ENCODE measurements at places on chromosomes 3 and 15.

DNA sequence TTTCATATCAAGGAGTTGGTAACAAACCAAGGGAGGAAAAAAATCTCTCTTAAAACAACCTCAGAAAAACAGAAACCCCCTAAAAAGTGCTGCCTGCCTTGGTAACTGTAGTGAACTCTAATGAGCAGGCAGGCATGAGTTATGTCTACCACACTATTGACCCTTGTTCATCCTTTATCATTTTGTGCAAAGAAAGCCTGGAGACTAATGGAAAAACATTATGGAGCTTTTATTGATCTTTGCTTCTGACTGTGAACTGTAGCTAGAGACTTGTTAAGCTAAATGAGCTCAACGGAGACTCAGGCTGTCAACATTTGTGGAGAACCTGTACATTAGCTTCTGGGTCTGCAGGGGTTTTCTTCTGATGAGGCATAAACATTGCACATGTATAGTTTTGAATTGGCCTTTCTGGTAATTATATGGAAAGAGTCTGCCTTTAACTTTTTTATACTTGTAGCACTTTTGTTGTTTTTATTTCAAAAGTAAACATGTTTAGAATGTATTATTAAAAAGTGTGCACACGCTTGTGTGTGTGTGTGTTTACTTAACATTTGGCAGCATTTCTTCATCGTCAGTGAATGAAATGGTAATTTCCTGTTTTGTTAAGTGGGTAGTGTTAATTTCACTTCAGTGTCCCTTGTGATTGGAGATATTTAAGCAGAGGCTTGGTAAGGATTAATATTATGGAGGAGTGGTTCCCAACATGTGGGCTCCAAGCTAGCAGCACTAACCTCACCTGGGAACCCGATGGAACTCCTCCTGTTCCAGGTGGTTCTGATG, 15.9 kb upstream of the SPTSSB start:
- DNase-seq = no peak

DNA sequence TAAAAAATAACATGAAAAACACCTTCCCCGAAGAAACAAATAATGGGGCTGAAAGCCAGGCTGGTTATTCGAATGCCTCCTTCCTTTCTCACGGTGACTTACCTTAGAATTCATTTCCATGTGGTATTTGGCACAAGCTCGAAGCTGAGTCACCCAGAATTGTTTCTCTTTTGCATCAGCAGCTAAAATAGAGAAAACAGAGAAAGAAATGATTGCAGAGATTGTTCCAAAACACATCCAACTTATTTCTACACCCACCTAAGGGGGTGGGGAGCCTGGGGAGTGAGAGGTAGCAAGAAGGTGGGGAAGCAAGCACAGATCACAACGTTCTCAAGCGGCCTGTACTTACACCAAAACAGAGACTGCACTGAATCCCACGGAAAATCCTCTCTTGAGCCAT, 104.7 kb downstream of the OSBPL10 start:
- no peak for DNase-seq

DNA sequence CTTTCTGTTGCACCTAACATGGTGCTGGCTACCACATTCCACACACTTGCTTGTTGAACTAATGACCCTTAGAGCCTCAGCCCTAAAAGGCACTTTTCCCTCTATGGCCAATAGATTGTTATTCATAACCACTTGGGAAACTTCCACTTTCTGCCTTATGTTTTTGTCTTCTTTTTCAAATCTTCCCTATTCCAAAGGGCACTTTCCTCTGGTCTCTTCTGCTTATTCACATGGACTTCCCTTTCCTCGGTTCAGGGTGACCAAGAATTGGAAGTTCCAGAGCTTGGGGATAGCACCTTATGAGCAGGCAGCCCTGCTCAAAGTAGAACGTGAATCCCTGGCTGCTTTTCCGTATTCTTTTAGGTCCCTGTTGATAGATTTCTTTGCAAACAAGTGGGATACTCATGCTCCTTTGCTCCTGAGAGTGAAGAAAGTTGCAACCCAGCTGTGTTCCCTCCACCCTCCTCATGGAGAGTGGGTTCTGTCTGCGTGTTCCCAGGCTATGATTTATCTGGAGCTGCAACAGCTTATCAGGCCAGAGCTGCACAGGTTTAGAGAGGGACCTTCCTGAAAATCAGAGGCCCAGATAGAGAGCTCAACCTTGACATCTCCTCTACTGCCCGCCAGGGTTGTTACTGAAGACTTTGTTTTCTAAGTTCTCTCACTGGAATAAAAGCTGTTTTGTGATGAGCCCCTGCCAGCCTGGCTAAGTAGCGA, 58.8 kb upstream of the MYZAP start:
- DNase-seq = no peak

DNA sequence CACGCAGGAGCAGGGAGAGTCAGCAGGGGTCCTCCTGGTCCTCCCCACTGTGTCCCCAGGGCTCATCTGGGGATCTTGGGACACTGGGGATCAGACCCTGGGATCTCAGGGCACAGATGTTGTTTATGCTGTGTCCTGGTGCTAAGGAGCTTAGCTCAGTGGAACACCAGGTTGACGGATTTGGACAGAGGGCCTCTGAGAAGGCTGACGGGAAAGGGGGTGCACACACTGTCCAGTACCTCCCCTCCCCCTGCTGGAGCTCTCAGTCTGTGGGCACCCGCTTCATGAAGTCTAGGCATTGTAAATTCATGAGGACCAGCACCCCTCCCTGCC, 21.9 kb upstream of the SEMA3F start:
- DNase-seq = peak; percentile 28
